ENCODE measurements at places on chromosomes 4 and X.

- no peak for DNase-seq
Measured at GRCh38 chrX:70908541-70908940, at the start of gene TEX11. TSS of gene TEX11 (minus strand) at chrX:70908711. CDS start at chrX:70907789, 922 bp downstream.

- DNase-seq = no peak
Measured at GRCh38 chr4:149306537-149306936, 509.1 kb downstream of the IQCM start.

DNA sequence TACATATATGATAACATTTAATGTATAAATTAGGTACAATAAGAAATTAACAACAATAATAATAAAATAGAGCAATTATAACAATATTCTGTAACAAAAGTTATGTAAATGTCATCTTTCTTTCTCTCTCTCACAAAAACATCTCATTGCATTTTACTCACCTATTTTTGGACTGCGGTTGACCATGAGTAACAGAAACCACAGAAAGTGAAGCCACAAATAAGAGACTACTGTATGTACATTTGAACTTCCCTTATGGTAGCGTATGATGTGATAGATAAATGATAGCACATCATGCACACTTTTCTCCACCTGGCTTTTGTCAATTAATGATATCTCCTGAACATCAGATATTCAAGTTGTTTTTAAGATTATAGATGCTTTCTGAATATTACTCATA is 80.5 kb downstream of the HNRNPD start:
- DNase-seq = peak; percentile 74

- no peak for DNase-seq
Measured at GRCh38 chr4:15935504-15936402, 2.8 kb downstream of the FGFBP1 start.

- DNase-seq = no peak
Measured at GRCh38 chrX:138928737-138929459, 217.4 kb upstream of the FGF13 start.

GRCh38 chrX:29880977-29881376 is 334.4 kb upstream of the MAGEB2 start:
- DNase-seq = no peak

Measured in AML-193 (cell line).